ENCODE measurements at places on chromosomes 12 and 14.

DNA sequence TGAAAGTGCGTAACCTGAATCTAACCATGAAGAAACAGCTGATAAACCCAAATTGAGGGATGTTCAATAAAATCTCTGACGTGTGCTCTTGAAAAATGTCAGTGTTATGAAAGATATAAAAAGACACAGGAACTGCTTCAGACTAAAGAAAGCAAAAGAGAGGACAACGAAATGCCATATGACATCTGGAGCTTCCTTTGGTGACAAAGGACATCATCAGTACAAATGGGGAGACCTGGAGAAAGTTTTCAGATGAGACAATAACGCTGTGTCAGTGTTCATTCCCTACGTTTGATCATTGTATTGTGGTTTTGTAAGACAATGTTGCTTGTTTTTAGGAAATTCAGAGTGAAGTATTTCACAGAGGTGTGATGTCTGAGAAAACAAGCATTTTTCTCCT is 125.9 kb upstream of the MAP1LC3B2 start:
- peaks cover 40% of the 10 kb centered on the region for H3K4me1 ChIP-seq
- H3K27me3 ChIP-seq, result no peaks in the 10 kb centered on the region
- DNase-seq, result no peak
- H3K27ac ChIP-seq, result peak overlapping the region; percentile 78

- no peak overlapping the region for H3K4me3 ChIP-seq
- no peak overlapping the region for H3K27ac ChIP-seq
- no peaks in the 10 kb centered on the region for H3K36me3 ChIP-seq
- H3K4me1 ChIP-seq, result peaks cover 7% of the 10 kb centered on the region
- H3K27me3 ChIP-seq, result peaks cover 26% of the 10 kb centered on the region
Measured at GRCh38 chr12:29545102-29545467, 47.6 kb upstream of the OVCH1 start.

DNA sequence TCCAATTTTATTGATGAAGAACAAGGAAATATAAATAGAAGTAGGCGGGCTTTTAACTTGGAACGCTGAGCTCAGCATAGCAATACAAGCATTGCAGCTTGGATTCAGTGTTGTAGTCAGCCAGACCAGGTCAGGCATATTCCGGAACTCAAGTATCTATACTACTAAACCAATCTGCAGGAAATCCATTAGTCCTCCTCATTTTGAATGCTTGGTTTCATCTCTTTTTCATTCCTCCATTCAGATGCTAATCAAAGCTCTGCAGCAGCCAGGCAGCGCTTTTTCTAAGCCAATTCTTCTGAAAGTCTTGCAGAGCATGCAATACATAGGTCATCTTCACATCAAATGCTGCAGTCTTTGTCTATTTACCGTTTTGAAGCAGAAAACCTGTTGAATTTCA is 49.0 kb downstream of the KIF21A start:
- no peak overlapping the region for H3K4me3 ChIP-seq
- H3K27ac ChIP-seq, result peak overlapping the region; percentile 28
- no peak for DNase-seq
- H3K4me1 ChIP-seq, result peaks cover 39% of the 10 kb centered on the region

DNA sequence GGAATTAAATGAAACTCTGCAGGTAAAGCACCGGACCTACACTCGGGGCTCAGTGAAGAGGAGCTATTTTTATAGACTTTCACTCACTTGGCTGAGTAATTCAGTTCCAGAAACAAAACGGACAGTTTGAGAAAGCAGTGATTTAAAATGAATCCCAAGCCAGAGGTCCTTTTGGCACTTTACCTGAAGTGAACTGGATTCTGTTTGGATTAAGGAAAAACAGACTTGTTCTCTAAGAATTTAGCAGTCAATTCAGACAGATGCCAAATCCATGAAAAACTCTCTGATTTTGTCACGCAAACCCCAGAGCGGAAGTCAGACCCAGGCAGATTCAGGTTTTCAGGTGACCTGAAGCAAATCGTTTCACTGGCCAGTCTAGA is 4.9 kb upstream of the VASH1 start:
- H3K4me3 ChIP-seq, result no peak overlapping the region
- no peak for DNase-seq
- H3K36me3 ChIP-seq, result no peaks in the 10 kb centered on the region
- no peak overlapping the region for H3K27ac ChIP-seq

DNA sequence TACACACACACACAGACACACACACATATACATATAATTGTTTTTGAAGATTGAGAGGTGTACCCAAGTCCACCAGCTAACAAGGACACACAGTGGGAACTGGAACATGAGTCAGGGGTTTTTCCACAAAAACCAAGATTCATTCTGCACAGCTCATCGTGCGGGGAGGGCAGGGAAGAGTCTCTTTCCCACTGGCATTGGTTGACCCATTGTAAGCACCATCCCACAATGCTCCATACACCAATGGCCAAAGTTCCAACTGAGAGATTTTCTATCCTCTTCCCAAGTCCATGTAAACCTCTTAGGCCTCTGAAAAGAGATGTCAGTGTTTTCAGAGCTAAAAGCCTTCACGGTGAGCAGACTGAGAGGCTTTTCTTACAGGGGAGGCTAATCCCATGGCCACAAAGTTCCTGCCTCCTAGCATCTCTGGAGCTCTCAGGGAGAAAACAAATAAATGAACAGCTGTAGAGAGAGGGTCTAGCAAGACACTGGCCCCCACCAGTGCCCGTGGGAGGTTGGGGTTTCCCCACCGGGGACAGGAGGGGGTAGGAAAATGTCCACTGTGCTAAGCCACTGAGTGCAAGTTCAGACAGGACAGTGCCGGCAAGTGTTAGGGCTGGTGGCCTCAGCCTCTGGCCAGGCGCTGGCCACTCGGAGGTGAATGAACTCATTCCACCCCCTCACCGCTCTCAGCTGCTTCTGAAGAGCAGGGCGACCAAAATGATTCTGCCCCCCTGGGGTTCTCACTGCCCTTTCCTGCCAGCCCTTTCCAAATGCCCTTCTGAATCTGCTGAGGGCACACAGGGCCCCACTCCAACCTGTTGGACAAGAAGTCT is 21.5 kb upstream of the TC2N start:
- peaks cover 11% of the 10 kb centered on the region for H3K4me1 ChIP-seq
- no peaks in the 10 kb centered on the region for H3K36me3 ChIP-seq
- H3K27me3 ChIP-seq, result no peaks in the 10 kb centered on the region
- no peak for DNase-seq

- H3K4me1 ChIP-seq, result no peaks in the 10 kb centered on the region
- H3K27me3 ChIP-seq, result peaks cover 21% of the 10 kb centered on the region
- H3K27ac ChIP-seq, result no peak overlapping the region
- H3K36me3 ChIP-seq, result no peaks in the 10 kb centered on the region
- no peak overlapping the region for H3K4me3 ChIP-seq
Measured at GRCh38 chr12:103282124-103282523, 213.6 kb downstream of the C12orf42 start.

- H3K4me1 ChIP-seq, result peaks cover 20% of the 10 kb centered on the region
- no peak overlapping the region for H3K4me3 ChIP-seq
- no peak for DNase-seq
- H3K36me3 ChIP-seq, result peaks cover 33% of the 10 kb centered on the region
- H3K27me3 ChIP-seq, result no peaks in the 10 kb centered on the region
- no peak overlapping the region for H3K27ac ChIP-seq
Measured at GRCh38 chr12:120465756-120466155, 3.8 kb downstream of the SRSF9 start.

DNA sequence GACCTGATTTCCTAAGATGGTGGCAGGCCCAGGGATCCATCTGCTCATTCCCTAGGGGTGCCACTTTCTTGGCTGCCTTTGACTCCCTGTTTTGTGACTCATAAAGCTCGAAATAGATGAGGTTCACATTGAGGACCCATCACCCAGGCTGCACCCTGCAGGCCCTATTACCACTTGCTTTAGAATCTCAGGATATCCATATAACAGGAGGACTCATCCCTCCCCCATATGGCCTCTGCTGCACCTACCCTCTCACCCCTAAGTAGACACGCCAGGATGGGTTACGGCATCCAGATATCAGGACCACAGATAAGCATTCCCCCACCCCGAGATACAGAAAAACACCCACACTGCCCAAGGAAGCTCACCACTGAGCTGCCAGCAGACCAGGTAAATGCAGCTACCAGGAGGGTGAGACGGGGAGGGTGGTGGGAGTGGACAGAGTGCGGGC is 155.7 kb downstream of the DPF3 start:
- peaks cover 40% of the 10 kb centered on the region for H3K27me3 ChIP-seq
- H3K4me1 ChIP-seq, result peaks cover 63% of the 10 kb centered on the region
- no peak overlapping the region for H3K27ac ChIP-seq
- H3K4me3 ChIP-seq, result no peak overlapping the region
- H3K36me3 ChIP-seq, result no peaks in the 10 kb centered on the region
- DNase-seq, result peak; percentile 35

- H3K4me1 ChIP-seq, result no peaks in the 10 kb centered on the region
- DNase-seq, result no peak
- H3K36me3 ChIP-seq, result peaks cover 3% of the 10 kb centered on the region
Measured at GRCh38 chr12:122856999-122857671, 21.9 kb downstream of the HIP1R start.

DNA sequence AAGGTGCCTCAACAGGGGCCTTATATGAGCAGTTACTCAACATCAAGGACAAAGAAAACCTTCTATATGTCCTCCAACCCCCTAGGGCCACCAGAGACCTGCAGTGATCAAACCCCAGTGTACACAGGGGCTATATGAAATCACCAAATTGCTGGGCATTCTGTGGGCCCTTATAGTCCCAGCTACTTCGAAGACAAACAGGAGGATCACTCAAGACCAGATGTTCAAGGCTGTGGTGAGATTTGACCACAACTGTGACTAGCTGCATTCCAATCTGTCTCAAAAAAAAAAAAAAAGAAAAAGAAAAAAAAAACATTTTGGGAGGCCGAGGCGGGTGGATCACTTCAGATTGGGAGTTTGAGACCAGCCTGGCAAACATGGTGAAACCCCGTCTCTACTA is 51.0 kb upstream of the PRB2 start:
- no peak overlapping the region for H3K27ac ChIP-seq
- H3K36me3 ChIP-seq, result no peaks in the 10 kb centered on the region
- no peak overlapping the region for H3K4me3 ChIP-seq
- no peaks in the 10 kb centered on the region for H3K4me1 ChIP-seq
- no peak for DNase-seq
- H3K27me3 ChIP-seq, result peaks cover 13% of the 10 kb centered on the region

DNA sequence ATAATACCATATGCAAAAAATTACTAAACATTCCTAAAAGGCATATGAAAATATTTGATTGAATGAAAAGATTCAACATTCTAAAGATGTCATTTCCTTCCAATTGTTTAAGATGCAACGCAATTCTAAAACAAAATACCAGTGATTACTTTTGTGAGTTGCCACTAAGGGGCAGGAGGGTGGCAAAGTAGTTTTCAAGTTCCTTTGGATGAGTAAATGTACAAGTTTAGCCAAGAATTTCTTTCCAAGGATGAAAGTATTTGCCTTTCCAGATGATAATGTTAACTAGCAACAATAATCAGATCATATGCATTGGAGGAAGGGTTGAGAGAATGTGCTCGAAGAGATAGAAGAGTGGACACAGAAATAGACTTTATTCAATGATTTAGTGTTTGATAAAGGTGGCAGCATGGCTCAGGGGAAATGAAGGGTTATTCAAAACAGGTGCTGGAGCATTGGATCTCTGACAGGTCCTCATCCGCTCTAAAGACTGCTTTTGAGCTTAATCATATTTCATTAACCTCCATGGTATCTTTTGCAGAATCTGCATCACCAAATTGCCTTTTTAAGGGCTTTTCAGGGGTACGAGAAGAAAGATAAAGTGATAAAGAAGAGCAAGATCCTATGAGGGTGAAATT is 678.5 kb upstream of the TBX3 start:
- H3K36me3 ChIP-seq, result peaks cover 6% of the 10 kb centered on the region
- H3K27me3 ChIP-seq, result no peaks in the 10 kb centered on the region
- peaks cover 25% of the 10 kb centered on the region for H3K4me1 ChIP-seq
- no peak for DNase-seq
- H3K27ac ChIP-seq, result no peak overlapping the region
- H3K4me3 ChIP-seq, result no peak overlapping the region

GRCh38 chr12:27331291-27331926 is 1.2 kb upstream of the BMAL2 start:
- peak overlapping the region; percentile 78 for H3K27ac ChIP-seq
- no peak for DNase-seq
- peak overlapping the region; percentile 35 for H3K4me3 ChIP-seq
- peaks cover 52% of the 10 kb centered on the region for H3K27me3 ChIP-seq
- peaks cover 11% of the 10 kb centered on the region for H3K36me3 ChIP-seq
- peaks cover 30% of the 10 kb centered on the region for H3K4me1 ChIP-seq

- no peak for DNase-seq
- H3K4me1 ChIP-seq, result no peaks in the 10 kb centered on the region
- H3K4me3 ChIP-seq, result no peak overlapping the region
- no peak overlapping the region for H3K27ac ChIP-seq
- H3K27me3 ChIP-seq, result peaks cover 82% of the 10 kb centered on the region
- no peaks in the 10 kb centered on the region for H3K36me3 ChIP-seq
Measured at GRCh38 chr12:125280482-125281377, 215.5 kb downstream of the AACS start.

DNA sequence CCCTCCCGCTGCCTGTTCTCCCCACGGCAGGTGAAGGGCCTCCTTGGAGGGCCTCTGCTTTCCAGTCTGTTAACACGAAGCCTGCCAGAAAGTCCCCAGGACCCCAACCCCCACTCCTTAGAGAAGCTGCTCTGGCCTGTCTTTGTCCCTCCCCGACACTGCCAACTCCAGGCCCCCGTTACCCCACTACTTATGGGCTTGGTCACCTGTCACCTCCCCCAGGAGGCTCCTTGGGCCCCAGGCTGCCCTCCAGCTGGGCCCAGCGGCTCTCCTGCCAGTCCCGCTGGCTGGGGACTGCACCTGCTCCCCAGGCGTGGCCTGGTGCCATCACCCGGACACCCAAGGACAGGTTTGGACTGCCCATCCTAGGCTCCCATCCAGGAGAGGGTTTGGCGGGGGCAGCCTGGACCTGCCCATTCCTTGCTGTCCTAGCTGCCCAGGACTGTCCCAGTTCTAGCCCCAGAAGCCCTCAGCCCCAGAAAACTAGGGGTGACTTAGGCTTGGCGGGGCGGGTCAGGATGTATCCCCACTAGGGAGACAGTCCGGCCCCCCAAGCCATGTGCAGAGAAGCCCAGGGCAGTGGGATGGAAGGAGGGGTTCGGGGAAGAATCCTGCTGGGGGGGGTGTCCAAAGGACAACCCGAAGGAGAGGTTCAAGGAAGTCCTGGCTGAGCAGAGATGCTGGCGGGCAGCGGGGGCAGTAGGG is 155.7 kb upstream of the C14orf180 start:
- H3K4me3 ChIP-seq, result no peak overlapping the region
- no peak overlapping the region for H3K27ac ChIP-seq
- DNase-seq, result no peak
- H3K36me3 ChIP-seq, result no peaks in the 10 kb centered on the region

DNA sequence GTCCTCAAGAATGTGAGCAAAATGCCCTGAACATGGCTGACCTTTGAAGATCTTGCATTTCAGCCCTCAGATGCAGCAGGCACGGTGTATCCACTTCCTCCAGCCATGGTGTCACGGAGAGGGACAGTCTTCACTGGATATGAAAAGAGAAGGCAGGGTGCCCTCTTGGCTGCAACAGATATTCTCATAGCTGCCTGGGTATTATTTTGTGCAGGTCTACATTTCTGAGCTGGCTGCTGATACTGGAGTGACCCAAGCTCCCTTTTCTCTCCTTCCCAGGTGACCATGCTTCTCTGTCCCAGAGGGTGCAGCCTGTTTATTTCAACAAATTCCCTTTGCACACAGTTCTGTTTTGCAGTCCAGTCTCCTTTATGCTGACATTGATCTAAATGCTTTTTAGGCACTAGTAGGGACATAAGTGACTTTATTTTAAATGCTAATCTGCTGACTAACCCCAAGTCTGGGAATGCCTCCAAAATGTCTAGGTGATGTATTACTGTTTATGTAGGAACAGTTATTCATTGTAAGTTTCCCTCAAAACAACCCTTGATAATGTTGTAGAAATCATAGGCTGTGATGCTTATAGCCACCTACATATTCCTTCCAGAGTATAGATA is 17.4 kb upstream of the PYGL start:
- H3K27ac ChIP-seq, result peak overlapping the region; percentile 90
- DNase-seq, result no peak
- peaks cover 52% of the 10 kb centered on the region for H3K4me1 ChIP-seq
- no peaks in the 10 kb centered on the region for H3K27me3 ChIP-seq
- peak overlapping the region; percentile 33 for H3K4me3 ChIP-seq

Data from mesothelial cell of epicardium (in vitro differentiated cells).